Prostate gland (tissue), 2 donors: ENCODE measurements at places on chromosomes 3 and 15.
A peak's percentile ranks its signal among the peaks of the same experiment; 100 is the strongest.

GRCh38 chr3:179464323-179465092 lies 13.2 kb upstream of the GNB4 start:
- H3K27ac ChIP-seq: no peak overlapping the region
- DNase-seq: peak; percentile 6
- H3K36me3 ChIP-seq: no peaks in the 10 kb centered on the region
- peaks cover 2% of the 10 kb centered on the region for H3K27me3 ChIP-seq
- H3K4me3 ChIP-seq: no peak overlapping the region

GRCh38 chr3:49785565-49786356 lies 581 bp downstream of the IP6K1 start:
- H3K36me3 ChIP-seq: no peaks in the 10 kb centered on the region
- peaks cover 4% of the 10 kb centered on the region for H3K4me1 ChIP-seq
- H3K4me3 ChIP-seq: peak overlapping the region; percentile 90
- no peaks in the 10 kb centered on the region for H3K27me3 ChIP-seq

DNA sequence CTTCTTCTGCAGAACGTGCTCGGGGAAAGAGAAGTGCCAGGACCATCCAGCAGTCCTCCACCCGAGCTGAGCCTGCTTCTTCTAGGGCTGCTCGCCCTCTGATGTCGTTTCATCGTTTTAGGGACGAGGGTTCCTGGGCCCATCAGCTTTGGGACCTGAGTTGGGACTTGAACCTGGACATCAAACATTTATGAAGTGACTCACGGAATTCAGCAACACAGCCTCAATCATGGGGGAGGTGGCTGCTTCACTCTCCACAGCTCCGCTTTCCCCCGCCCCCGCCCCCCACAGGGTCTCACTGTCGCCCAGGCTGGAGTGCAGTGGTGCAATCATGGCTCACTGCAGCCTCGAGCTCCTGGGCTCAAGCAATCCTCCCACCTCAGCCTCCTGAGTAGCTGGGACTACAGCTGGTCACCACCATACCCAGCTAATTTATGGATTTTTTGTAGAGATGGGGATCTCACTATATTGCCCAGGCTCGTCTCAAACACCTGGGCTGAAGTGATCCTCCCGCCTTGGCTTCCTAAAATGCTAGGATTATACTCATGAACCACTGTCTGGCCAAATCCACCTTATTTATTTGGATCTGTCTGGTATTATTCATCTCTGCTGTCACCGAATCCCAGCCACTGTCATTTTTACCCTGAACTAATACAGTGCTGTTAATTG lies 725 bp upstream of the SCAMP2 start:
- no peaks in the 10 kb centered on the region for H3K36me3 ChIP-seq
- H3K27me3 ChIP-seq: no peaks in the 10 kb centered on the region
- peak overlapping the region; percentile 75 for H3K4me3 ChIP-seq
- no peak for DNase-seq
- H3K27ac ChIP-seq: peak overlapping the region; percentile 87

GRCh38 chr3:159879146-159879545 lies 109.5 kb upstream of the IL12A start:
- H3K36me3 ChIP-seq: no peaks in the 10 kb centered on the region
- no peak overlapping the region for H3K4me3 ChIP-seq
- no peak overlapping the region for H3K27ac ChIP-seq
- DNase-seq: no peak

- no peak overlapping the region for H3K27ac ChIP-seq
- H3K27me3 ChIP-seq: no peaks in the 10 kb centered on the region
- no peaks in the 10 kb centered on the region for H3K4me1 ChIP-seq
Measured at GRCh38 chr15:77162872-77163633, 92.1 kb upstream of the TSPAN3 start.

- no peak overlapping the region for H3K4me3 ChIP-seq
- no peak overlapping the region for H3K27ac ChIP-seq
- H3K36me3 ChIP-seq: no peaks in the 10 kb centered on the region
- DNase-seq: no peak
- H3K4me1 ChIP-seq: no peaks in the 10 kb centered on the region
Measured at GRCh38 chr3:25033407-25034029, 394.5 kb upstream of the RARB start.

- no peaks in the 10 kb centered on the region for H3K36me3 ChIP-seq
- peak overlapping the region; percentile 90 for H3K4me3 ChIP-seq
- DNase-seq: no peak
Measured at GRCh38 chr15:34338347-34338746, 766 bp upstream of the SLC12A6 start.

DNA sequence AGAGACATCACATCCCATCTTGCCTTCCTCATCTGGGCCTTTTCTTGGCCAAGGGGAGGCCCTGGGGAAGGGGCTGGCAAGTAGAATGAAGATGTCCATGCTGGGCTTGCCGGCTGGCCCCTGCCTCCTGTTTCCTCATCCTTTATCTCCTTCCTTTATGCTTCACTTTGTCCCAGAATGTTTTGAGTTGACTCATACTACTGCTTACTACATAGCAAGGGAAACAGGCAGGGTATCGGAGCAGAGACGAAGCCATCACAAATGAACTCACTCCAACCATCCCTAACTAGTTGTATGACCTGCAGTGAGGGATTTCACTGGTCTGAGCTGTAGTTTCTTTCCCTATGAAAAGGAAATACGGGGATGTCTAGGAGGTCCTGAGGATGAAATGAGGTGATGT lies 66.0 kb downstream of the CHDH start:
- no peaks in the 10 kb centered on the region for H3K27me3 ChIP-seq
- H3K4me1 ChIP-seq: no peaks in the 10 kb centered on the region
- H3K4me3 ChIP-seq: no peak overlapping the region
- no peaks in the 10 kb centered on the region for H3K36me3 ChIP-seq

DNA sequence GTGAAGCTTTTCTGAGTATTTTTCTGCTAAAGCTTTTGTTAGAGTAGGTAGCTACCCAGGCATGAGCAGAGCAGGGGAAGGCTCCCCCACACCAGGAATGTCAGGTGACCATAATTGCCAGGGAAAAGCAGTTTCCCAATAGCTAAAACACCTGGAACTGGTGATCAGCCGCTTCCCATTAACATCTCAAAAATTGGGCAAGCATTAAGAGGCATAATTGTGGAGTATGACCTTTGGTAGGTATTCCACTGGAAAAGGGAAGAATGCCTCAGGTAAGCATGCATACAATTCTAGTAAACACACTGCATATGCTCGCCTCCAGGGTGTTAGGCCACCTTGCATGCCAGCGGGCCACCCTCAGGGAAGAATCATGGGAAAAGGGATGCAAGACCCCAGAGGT lies 84.5 kb downstream of the CCR1 start:
- H3K4me1 ChIP-seq: no peaks in the 10 kb centered on the region
- no peak overlapping the region for H3K4me3 ChIP-seq
- H3K27ac ChIP-seq: no peak overlapping the region
- H3K27me3 ChIP-seq: no peaks in the 10 kb centered on the region

DNA sequence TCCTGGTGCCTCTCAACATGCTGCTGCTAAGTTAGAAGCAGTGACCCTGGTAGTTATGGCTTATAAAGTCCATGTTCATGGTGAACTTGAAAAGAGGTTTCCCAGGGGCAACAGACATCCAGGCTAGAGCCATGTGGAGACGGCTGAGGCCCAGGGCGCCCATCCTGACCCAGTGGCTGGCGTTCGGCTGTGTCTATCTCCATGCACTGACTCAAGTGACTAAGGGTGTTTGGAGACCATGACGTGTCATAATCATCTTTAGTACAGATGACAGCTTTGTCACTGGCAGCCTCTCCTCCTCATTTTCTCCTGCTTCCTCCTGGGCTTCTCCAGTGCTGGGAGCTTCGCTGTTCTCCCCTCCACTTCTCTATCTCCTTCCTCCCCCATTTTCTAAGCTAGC lies 287.4 kb upstream of the LYSMD4 start:
- no peaks in the 10 kb centered on the region for H3K4me1 ChIP-seq
- H3K36me3 ChIP-seq: no peaks in the 10 kb centered on the region
- no peak for DNase-seq
- no peaks in the 10 kb centered on the region for H3K27me3 ChIP-seq
- no peak overlapping the region for H3K27ac ChIP-seq
- no peak overlapping the region for H3K4me3 ChIP-seq

DNA sequence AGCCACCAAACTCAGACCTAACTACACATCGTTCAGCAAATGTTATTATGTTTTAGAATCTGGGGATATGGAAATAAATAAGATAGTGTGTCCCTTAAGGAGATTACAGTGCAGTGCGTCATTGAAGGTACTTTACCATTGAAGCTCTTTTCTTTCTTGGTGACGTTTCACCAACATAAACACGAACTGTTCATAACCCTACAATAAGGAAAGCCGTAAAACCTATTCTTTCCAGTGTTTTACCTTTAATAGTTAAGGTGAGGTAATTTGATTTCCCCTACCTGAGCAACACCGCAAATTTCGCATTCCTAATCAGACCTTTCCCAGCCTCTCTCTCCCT lies 826 bp downstream of the CCDC66 start:
- no peaks in the 10 kb centered on the region for H3K36me3 ChIP-seq
- H3K27me3 ChIP-seq: no peaks in the 10 kb centered on the region
- peak overlapping the region; percentile 46 for H3K4me3 ChIP-seq
- H3K4me1 ChIP-seq: no peaks in the 10 kb centered on the region
- H3K27ac ChIP-seq: no peak overlapping the region

- H3K27me3 ChIP-seq: no peaks in the 10 kb centered on the region
- H3K4me3 ChIP-seq: no peak overlapping the region
- no peaks in the 10 kb centered on the region for H3K36me3 ChIP-seq
- DNase-seq: no peak
- no peaks in the 10 kb centered on the region for H3K4me1 ChIP-seq
Measured at GRCh38 chr15:99098426-99098825, 6.5 kb upstream of the SYNM start.

DNA sequence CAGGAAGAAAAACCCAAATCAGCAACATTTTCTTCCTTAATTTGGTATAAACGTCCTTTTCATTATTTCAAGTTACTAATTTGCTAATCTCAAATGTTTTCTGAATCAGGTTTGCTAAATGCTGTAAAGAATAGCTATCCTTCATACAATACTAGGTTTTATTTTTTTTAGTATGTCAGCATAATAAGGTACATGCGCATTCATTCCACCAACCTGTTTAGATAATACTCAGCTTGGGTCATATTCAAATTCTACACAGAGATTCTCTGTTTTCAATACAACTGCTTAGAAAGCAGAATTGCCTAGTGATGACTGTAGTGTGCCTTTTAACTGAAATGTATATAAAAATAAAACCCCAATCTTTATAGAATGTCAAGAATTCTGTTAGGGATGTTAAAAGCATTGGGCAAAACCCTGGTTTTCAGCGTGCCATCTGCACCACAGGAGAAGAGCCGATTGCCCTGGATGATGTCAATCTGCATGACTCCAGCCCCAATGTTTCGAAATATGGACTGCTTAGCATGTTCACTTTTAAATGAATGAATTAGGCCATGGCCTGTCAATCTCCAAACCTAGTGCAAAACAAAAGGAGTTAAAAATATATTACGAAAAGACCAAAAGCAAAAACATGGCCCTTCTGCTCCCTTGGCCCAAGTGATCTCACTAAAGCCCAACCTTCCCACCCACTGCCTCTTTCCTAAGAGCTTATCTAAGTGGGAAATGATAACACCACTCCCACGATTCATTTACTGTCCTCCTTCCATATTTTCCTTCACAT lies 107.4 kb downstream of the GLDN start:
- no peaks in the 10 kb centered on the region for H3K27me3 ChIP-seq
- no peak for DNase-seq
- no peaks in the 10 kb centered on the region for H3K4me1 ChIP-seq
- H3K27ac ChIP-seq: no peak overlapping the region

- no peak for DNase-seq
- H3K27ac ChIP-seq: no peak overlapping the region
- H3K4me3 ChIP-seq: no peak overlapping the region
- no peaks in the 10 kb centered on the region for H3K27me3 ChIP-seq
- no peaks in the 10 kb centered on the region for H3K4me1 ChIP-seq
Measured at GRCh38 chr3:128794067-128794768, 68.2 kb downstream of the RAB7A start.

DNA sequence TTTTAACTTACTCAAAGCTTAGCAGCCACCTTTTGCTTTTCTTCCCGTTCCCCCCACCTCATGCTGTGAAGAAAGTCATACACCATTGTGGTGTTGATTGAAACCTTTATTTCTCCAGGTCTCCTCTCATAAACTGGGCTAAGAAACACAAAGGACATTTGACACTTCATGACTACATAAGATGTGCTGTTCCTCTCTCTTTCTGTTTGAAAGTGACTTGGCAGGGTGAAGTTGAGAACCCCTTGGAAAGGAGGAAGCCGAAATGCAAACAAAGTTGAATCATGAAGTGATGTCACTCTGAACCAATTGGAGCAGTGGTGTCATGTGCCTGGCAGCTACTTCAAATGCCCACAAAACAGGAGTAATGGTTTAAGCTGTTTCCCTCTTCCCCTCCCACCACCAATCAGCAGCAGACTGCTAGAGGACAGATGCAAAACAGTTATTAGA lies 174.7 kb downstream of the IGF1R start:
- no peaks in the 10 kb centered on the region for H3K27me3 ChIP-seq
- no peak overlapping the region for H3K4me3 ChIP-seq
- no peaks in the 10 kb centered on the region for H3K36me3 ChIP-seq
- no peak for DNase-seq

- no peak for DNase-seq
- H3K27me3 ChIP-seq: no peaks in the 10 kb centered on the region
- no peak overlapping the region for H3K4me3 ChIP-seq
- peaks cover 7% of the 10 kb centered on the region for H3K36me3 ChIP-seq
- H3K27ac ChIP-seq: no peak overlapping the region
Measured at GRCh38 chr3:33119891-33120290, 6.1 kb downstream of the CRTAP start.

DNA sequence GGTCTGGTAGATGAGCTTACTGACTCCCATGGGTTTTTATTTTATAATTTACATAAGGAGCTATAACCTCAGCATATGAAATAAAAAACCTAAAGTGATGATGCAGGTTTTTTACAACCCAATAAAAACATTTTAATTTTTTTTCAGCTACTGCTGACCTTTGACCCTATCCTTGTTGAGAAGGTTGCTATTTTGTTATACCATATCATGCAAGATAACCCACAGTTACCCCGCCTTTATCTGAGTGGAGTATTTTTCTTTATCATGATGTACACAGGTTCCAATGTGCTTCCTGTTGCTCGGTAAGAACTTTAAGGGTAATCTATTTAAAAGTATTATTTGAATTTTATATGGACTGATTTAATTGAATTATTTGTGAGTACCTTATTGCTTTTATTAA lies 70.8 kb downstream of the DNAJC13 start:
- no peak overlapping the region for H3K4me3 ChIP-seq
- no peaks in the 10 kb centered on the region for H3K4me1 ChIP-seq
- H3K27me3 ChIP-seq: no peaks in the 10 kb centered on the region
- no peak overlapping the region for H3K27ac ChIP-seq

DNA sequence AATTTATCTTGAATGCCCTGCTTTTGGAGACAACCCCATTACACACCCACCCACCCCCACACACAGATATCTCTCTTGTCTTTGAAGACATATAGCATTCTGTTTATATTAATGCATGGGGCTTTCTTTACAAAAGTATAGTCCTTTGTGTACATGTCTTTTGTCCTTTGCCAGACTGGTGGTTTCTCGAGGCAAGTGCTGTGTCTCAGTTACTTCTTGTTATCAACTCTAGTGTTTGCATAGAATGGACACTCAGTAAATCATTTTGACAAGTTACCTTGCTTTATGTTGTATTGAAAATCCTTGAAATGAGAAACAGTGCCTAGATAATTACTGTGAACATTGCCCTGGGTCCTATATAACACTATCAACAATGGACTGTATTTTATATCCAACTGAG lies 33.9 kb downstream of the KBTBD8 start:
- H3K4me1 ChIP-seq: no peaks in the 10 kb centered on the region
- no peak overlapping the region for H3K4me3 ChIP-seq
- no peak overlapping the region for H3K27ac ChIP-seq
